ENCODE measurements at places on chromosomes 3 and 15.

DNA sequence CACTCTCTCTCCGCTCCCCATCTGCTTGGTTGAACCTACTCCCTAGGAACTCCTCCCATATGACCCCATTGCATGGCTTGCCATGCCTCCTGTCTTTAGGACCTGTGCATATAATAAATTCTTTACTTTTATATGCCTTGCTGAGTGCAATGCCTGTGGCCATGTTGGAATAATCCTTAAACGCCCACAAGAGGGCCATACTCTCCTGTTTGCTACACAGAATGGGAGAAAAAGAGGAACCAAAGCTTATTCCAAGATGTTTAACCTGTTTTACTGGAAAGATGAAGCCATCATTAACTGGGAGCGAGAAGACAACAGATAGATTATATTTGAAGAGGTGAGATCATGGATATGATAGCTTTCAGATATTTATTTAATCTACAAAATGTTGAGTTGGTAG is 1097.8 kb downstream of the NAALADL2 start:
- DNase-seq: no peak

GRCh38 chr15:89802986-89803824 is 11.4 kb downstream of the ANPEP start:
- no peak for DNase-seq

- no peak for DNase-seq
These were observed 200.4 kb downstream of the ADAMTSL3 start for GRCh38 chr15:83854321-83854720.

GRCh38 chr15:68774521-68775235 is 46.0 kb downstream of the ANP32A start:
- DNase-seq: no peak

GRCh38 chr3:156720826-156721225 is 46.4 kb downstream of the TIPARP start:
- DNase-seq: no peak
